ENCODE measurements at places on chromosomes 6 and 20.

DNA sequence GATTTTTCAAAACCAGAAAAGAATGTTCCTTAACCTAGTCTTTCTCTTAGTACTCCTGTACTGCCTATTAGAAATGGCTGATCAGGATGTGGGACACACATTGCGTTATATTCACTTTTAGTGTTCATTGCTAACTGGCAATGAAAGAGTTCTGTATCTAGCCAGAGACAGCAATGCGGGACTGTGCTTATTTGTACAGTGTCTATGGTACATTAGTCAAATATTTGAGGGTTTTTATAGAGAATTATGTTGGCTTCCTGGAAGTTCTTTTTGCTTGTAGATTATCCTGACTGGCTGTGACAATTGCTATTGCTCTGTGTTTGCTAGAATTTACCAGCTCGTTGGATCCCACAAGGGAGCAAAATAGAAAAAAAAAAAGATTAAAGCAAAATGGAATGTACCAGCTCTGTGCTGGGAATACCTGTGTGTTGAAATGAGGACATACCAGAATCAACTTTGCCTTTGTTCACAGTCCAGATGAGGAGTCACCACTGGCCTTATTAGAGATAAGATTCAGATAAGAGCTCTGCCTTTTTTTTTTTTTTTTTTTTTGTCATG lies 22.4 kb upstream of the IFNGR1 start:
- peak; percentile 53 for DNase-seq

DNA sequence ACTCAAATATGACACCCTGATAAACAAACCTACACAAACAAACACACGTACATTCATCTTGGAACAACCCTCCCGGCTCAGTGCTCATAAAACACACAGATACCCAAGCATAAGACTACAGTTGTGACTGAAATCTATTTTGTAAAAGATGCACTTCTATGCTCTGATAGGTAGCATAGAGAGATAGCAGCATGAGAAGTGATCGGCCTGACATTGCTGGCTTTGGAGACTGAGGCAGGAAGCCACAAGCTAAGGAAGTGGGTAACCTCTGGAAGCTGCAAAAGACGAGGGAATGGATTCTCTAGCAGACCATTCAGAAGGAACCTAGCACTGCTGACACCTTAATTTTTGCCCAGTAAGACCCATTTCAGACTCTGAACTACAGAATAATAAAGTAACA lies 1.6 kb upstream of the RNF39 start:
- no peak for DNase-seq

- no peak for DNase-seq
Observed at GRCh38 chr6:16907991-16908390, 146.7 kb upstream of the ATXN1 start.

- DNase-seq, result no peak
Observed at GRCh38 chr20:33386673-33387072, 14.6 kb downstream of the CDK5RAP1 start.

- DNase-seq, result no peak
Observed at GRCh38 chr6:20891161-20891560, 356.9 kb downstream of the CDKAL1 start.

DNA sequence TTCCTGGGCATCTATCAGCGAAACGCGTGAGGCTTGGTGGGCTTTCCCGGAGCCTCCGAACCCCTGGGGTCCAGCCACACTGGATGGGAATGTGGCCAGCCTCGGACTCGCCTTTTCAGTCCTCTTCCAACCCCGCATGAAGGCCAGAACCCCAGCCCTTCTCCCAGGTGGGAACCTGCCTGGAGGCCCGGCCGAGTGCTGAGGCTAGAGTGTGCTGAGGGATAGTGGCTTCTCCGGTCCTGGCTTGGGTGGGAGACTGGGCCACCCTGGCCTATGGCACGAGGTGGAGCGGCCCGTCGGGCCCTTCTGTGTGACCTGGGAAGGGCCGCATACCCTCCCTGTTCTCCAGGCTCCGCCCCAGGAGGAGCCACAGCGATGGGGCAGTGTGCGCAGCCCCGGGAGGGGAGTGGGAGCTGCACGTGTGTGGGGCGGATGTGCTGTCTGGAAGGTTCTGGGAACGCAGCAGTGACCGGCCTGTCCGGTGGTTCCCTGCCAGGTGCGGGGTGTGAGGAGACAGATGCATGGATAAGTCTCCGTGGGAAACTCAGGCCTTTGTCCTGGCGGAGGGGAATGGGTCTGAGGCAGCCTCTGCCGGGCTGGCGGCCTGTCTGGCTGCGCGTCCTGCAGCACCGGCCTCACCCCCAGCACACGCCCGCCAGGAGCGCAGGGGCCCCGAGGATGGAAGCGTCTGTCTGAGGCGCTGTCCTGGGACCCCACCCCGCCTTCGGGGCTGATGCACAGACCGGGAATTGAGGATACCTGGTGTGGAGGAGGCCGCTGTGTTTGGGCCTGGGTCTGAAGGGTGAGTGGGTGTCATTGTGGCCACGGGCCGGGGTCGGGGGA lies 1.1 kb upstream of the BHLHE23 start:
- no peak for DNase-seq

DNA sequence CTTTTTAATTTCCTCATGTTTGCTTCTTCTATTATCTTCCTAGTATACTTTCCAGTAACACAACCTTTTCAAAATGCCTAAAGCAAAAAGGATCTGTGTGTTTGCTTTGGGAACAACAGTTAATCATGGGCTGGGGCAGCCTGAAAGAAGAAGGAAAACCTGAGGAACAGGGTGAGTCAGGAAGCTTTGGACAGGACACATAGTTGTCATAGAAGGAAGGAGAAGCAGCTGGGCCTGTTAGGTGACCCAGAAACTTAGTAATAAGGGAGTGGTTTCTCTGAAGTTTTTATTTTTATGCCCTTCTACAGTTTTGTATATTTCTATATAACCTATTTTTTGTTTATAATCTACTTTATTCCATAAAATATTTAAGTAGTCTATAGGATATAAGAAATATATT lies 61.4 kb downstream of the CD24 start:
- DNase-seq, result no peak

- no peak for DNase-seq
Observed at GRCh38 chr6:158244373-158244772, 67.9 kb upstream of the TULP4 start.

- no peak for DNase-seq
Observed at GRCh38 chr20:19706463-19706862, 51.6 kb upstream of the RIN2 start.

DNA sequence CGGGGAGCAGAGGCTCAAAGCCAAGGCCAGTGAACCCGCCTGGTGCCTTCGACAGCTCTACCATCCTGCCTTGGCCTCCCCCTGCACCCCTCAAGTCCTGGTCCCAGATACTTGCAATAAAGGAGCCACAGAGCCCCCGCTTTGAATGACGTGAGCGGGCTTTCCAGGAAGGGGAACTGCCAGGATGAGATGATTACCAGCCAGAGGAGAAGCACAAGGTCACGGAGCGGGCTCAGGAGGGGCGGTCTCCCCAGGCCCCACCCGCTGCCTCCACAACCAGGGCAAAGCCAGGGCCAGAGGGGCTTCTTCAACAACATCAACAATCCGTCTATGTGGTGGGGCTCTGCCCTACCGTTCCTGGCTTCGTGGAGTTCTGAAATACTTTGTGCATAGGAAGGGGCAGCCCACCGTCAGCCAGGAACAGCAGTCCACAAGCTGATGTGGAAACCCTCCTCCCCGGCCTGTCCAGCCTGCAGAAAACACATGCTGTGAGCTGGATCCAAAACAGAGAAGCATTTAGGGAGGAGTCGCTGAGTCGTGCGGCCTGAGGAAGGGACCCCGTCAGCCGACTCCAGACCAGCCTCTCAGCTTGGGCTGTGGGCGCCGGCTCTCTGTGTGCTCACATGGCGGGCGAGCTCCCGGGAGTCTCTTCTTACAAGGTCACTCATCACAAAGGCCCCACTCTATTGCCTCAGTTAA lies 392.5 kb downstream of the CDH4 start:
- DNase-seq, result no peak

DNA sequence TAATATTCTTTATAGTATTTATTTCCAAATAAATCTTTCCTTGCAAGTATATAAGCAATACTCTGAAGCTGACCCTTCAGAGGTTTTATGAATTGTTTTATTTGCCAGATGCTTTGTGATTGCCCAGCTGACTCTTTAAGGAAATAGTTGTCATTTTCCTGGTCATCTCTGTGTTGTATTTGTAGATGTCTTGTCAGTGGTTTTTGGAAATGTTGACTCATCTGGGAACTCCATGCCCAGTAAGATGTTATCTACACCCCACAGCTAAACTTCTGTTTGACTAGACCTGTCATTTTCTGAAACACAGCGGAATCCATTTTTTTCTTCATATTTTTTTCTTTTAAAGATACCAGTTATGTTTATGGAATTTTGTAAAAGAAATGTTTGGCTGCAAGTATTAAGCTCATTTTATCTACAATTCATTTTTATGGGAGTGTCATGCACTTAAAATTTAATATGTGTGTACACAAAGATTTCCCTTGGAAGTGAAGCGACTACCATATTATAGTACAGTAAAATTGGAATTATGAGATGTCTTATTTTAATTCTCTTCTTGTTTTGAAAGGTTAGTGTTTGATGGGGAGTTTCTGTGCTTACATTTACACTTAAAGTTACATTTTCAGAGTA lies 491.0 kb downstream of the NKAIN2 start:
- DNase-seq, result no peak

DNA sequence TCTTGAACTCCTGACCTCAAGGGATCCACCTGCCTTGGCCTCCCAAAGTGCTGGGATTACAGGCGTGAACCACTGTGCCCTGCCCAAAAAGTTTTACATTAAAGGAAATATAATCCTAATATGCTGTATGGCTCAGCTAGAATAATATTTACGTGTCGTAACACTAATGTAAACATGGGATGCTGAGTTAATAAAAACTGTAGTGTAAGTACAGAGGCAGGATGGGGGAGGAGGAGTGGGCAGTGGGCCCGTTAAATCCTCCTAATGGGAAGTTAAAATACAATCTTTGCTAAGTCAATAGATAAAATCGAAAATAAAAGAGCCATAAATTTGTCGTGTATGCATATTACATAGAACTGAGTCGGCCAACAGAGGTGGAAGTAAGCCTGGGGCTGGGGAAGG lies 12.1 kb upstream of the IP6K3 start:
- no peak for DNase-seq

DNA sequence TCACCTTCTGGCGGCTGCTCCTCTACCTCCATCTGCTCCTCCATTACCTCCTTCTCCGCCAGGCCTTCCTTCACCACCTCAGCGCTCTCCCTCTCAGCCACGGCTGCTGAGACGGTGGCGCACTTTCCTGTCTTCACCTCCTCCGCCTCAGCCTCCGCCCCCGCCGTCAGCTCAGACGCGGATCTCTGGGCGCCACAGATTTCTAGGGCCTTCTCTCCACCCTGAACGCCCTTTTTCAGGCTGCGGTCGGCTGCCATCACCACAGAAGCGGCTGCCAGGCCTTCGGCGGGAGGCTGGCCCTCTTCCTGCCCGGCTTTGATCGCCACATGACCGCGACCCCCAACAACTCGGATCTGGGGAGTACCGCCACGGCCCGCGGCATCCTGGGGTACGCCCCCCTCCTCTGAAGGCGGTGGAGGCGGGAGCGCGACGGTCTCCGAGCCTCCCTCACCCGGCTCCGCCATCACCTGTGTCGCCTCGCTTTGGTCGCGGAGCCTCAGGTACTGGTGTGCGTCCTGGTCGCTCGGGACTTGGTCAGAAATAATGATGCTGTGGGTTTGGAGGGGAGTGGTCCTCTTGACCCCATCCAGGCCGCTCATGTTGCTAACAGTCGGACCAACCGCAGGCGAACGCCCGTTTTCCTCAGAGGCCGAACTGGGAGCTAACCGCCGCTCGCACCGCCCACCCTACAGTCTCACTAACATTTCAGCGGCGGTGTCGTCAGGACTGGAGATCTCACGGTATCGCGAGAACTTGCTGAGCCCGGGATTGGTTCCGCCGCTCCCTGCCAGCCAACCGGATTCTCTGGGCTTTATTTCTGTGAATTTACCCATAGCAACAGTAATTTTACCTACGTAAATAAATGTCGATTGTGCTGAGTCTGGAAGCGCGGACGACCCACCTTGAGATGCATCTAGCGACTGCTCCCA lies at the start of gene TSPYL1:
Gene TSPYL1, minus strand, starts transcription at position 699 of the 929 bp plus-strand sequence. Its CDS starts 100 bp downstream, at position 599.
- DNase-seq, result peak; percentile 96

DNA sequence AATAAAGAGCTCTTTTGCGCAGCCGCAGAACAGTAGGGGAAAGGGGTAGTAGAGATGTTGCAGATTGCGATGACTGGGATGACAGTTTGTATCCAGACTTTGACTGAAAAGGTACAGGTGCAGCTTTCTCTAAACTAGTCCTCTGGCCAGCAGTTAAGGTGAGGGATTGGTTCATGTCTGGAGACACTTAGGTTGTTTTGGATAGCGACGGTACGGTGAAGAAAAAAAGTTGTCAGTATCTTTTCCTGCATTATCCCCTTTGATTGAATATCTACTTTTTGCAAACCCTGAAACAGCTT lies 537 bp downstream of the PRR3 start:
- no peak for DNase-seq

- no peak for DNase-seq
Observed at GRCh38 chr6:1626481-1626880, 16.8 kb downstream of the FOXC1 start.

- DNase-seq, result peak; percentile 77
Observed at GRCh38 chr20:52529826-52530225, 338.2 kb upstream of the ZFP64 start.

DNA sequence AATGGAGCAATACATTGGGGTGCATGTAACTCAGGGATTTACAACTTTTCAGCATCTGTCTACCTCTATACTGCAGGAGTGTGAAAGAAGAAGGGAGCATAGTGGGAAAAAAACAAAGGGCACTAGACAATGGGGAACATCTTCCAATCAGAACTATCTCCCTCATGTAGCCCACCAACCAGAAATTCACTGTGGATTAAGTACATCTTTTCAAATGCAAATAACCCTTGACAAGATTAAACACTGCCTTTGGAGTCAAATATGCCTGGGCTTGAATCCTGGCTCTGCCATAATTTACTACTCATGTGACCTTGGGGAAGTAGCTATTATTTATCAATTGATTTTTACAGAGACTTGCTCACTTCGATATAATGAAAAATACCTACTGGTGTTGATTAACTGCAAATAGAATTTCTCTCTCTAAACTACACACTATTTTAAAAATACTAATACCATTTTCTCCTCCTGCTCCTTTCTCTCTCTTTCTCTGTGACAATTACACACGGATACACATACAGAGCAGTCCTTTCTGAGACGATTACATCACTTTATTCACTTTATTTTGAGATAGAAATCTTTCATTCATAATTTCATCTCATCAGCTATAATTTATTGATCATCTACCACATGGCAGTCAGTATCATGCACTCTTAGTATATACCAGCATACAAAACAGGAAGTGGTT lies 783.7 kb downstream of the FRK start:
- no peak for DNase-seq

- no peak for DNase-seq
Observed at GRCh38 chr20:9736373-9736772, 102.5 kb downstream of the PAK5 start.

DNA sequence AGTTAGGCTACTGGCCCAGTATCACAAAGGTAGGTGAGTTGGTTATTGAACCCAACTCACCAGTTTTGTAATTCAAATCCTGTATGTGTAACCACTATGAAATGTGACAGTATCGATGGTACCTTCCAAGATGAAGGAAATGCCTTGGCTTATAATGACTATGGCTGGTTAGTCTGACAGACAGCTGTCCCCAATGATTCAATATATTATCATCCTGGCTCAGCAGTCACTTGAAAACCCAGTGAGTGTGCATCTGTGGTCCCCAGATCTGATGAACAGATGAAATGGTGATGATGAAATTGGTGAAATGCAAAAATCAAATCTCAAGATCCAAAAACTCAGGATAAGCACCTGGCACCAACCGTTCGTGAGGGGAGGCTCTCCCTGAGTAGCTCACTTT lies 54.8 kb downstream of the TNFRSF21 start:
- no peak for DNase-seq
